ENCODE measurements at places on chromosomes 5 and 9. TPM values are rescaled to one million over a fixed set of nuclear protein-coding genes. Genes with fewer than 3 reads are reported as not detected.

DNA sequence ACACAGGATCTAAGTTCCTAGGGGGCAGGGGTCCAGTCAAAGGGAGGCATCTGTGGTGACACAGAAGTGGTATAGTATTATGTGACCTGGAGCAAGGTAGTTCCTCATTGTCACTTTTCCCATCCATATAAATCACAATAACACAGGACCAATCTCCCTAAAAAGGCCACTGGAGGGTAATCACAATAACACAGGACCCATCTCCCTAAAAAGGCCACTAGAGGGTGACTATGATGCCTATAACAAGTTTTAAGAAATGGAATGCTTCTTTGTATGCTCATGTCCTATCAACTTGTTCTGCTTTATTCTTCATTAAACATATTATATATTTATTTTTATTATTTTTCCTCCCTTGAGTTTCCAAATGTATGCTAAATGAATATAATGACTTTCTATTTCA is 254.6 kb downstream of the ASTN2 start:
- H3K27ac ChIP-seq, result no peak overlapping the region
- H3K36me3 ChIP-seq, result no peaks in the 10 kb centered on the region
- H3K27me3 ChIP-seq, result no peaks in the 10 kb centered on the region
- no peak overlapping the region for H3K4me3 ChIP-seq
- no peak for DNase-seq
- no peaks in the 10 kb centered on the region for H3K4me1 ChIP-seq

GRCh38 chr9:72873456-72873855 is 79.4 kb downstream of the ALDH1A1 start:
- peaks cover 5% of the 10 kb centered on the region for H3K4me1 ChIP-seq
- H3K27me3 ChIP-seq, result no peaks in the 10 kb centered on the region
- no peak overlapping the region for H3K4me3 ChIP-seq
- no peaks in the 10 kb centered on the region for H3K36me3 ChIP-seq
- H3K27ac ChIP-seq, result no peak overlapping the region

GRCh38 chr5:34709861-34710673 is 53.9 kb downstream of the RAI14 start:
- H3K4me1 ChIP-seq, result peaks cover 96% of the 10 kb centered on the region
- H3K27me3 ChIP-seq, result no peaks in the 10 kb centered on the region
- peak overlapping the region; percentile 97 for H3K27ac ChIP-seq
- H3K36me3 ChIP-seq, result peaks cover 17% of the 10 kb centered on the region

DNA sequence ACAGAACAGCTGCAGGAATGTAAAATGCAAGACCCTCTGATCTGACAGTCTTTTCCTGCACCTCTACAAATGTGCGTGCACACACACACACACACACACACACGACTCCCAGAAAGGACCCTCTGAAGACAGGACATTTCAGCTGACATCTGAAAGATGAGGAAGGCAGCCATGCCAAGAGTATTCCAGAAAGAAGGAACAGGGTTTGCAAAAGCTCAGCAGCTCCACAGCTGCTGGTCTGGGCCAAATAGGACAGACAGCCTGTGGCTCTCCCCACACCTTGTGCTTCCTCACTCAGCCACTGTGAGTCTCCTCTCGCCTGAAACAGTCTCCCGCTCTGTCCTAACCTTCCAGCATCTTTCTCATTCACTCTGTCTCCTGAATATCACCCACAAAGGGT is 189.0 kb downstream of the PALM2AKAP2 start:
- peak; percentile 72 for DNase-seq
- H3K36me3 ChIP-seq, result no peaks in the 10 kb centered on the region
- H3K27ac ChIP-seq, result peak overlapping the region; percentile 91

- H3K4me3 ChIP-seq, result no peak overlapping the region
- H3K27me3 ChIP-seq, result no peaks in the 10 kb centered on the region
- DNase-seq, result no peak
- H3K4me1 ChIP-seq, result peaks cover 20% of the 10 kb centered on the region
- peaks cover 8% of the 10 kb centered on the region for H3K36me3 ChIP-seq
These were observed 3.7 kb downstream of the TXN start for GRCh38 chr9:110252509-110253139.

Gene PRUNE2
- 15.8 TPM for polyA plus RNA-seq

Gene GABRA6
- polyA plus RNA-seq, result not detected
